ENCODE measurements at places on chromosomes 2 and 18. TPM values are rescaled to one million over a fixed set of nuclear protein-coding genes. Genes with fewer than 3 reads are reported as not detected.

DNA sequence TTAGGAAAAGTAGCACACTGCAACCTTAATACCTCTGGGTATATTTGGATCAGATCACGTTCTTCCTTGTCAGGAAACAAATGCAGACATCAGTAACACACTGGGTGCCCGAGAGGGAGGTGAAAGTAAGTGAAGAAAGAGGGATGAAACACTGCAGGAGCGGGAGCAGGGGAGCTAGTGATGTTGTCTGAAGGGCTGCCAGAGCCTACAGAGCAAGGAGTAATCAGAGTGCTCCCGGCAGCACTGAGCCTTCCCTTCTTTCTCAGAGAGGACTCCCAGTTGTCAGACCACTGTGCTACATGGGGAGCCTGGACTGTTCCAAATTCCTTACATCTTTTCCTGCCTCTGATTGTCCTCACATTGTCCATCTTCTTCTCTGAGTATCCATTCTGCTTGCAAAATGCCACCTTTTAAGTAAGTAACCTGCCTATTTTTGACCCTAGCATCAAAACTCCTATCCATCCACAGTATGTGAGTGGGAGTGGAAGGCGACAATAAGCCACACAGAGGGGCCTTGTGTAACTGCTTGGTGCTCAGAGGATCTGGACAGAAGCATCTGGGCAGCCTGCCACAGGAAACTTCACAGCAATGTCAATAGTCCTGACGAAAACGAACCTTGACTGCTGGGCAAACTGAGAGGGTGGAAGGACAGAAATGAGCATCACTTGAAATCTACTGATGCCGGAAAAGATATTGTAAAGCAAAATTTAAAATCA is 10.8 kb upstream of the NAB1 start:
- H3K27ac ChIP-seq = no peak overlapping the region
- H3K4me3 ChIP-seq = no peak overlapping the region
- no peaks in the 10 kb centered on the region for H3K36me3 ChIP-seq
- no peaks in the 10 kb centered on the region for H3K27me3 ChIP-seq

DNA sequence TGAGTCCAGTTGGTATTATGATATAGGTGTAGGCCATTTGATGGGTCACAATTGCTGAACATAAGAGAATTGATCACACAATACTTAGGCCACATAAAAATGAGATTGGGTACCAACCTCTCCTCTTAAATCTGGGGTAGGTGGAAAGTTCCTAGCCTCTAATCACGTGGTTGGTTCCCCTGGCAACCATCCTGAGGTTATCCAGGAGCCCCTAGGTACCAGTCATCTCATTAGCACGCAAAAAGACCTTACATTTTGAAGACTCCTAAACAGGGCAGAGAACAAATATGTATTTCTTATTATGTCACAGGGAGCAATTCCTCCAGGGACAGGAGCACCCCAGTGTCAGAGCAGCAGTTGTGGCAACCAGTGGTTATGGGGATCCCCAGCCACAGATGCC is 12.7 kb upstream of the SELENOI start:
- no peaks in the 10 kb centered on the region for H3K36me3 ChIP-seq
- no peak overlapping the region for H3K4me3 ChIP-seq
- no peaks in the 10 kb centered on the region for H3K4me1 ChIP-seq
- no peaks in the 10 kb centered on the region for H3K27me3 ChIP-seq
- no peak overlapping the region for H3K27ac ChIP-seq

DNA sequence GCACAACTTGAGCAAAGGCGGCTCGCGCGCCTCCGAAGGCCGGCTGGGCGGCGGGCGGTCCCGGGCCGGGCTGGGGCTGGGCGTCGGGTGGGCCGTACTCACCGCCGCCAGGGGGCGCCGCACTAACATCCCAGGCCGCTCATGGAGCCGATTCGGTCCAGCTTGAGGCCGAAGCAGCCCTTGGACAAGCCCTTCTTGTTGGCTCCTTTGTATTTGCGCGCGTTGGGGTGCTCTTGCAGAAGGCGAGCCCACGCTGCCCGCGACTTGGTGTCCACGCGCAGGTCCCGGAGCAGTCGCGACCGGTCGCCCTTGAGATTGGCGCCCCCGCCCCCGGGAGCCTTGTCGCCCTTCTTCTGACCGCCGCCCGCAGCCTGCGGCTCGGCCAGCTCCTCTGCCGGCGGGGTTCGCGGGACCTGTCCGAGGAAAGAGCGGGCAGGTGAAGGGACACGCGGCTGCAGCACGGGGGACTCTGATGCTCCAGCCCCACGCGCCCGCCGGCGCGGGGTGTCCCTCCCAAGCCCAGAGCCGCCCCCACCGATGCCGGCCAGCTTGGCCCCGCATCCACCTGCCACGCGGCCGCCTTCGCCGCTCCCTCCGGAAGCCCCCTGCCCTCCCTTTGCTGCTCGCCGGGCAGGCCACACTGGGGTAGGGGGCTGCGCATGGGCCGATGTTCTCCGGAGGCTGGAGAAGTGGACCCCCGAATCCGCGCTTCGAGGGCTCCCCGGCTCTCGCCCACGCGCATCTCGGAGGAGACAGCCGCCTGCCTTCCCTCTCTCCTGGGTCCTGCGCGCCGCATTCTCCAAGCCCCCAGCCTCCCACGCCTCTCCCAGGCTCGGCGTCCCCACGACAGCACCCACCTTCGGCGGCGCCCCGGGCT is 655 bp downstream of the NPPC start:
- peaks cover 3% of the 10 kb centered on the region for H3K27me3 ChIP-seq
- H3K4me1 ChIP-seq = peaks cover 20% of the 10 kb centered on the region
- H3K4me3 ChIP-seq = peak overlapping the region; percentile 25
- H3K27ac ChIP-seq = no peak overlapping the region
- no peaks in the 10 kb centered on the region for H3K36me3 ChIP-seq

SDC1 gene
- 443 TPM for total RNA-seq

KIAA2012 gene
- 0.56 TPM for total RNA-seq

Measured in right lobe of liver (tissue), 6 donors.